ENCODE measurements at places on chromosomes 2 and 18.

DNA sequence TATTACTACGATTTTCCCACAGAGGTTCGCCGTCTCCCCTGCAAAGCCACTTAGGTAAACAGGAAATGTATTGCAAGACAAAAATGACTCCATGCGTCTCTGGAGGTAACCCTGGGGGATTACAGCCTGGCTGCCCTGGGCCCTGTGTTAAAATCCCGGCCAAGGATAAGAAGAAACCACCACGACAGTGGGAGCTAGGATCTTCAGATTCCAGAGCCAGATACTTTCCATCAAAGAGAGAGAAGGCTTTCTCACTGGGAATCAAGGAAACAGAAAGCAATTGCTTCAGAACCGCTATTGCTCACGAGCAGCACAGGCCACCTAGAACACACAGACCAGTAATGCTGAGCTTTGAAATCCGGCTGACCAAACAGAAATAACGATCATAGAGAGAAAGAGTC, 97.9 kb upstream of the ZNF516 start:
- DNase-seq, result no peak

GRCh38 chr2:98634406-98635092, 26.2 kb downstream of the UNC50 start:
- peak; percentile 34 for DNase-seq

- DNase-seq, result no peak
Observed at GRCh38 chr2:86577817-86578456, 14.7 kb upstream of the CHMP3 start.

DNA sequence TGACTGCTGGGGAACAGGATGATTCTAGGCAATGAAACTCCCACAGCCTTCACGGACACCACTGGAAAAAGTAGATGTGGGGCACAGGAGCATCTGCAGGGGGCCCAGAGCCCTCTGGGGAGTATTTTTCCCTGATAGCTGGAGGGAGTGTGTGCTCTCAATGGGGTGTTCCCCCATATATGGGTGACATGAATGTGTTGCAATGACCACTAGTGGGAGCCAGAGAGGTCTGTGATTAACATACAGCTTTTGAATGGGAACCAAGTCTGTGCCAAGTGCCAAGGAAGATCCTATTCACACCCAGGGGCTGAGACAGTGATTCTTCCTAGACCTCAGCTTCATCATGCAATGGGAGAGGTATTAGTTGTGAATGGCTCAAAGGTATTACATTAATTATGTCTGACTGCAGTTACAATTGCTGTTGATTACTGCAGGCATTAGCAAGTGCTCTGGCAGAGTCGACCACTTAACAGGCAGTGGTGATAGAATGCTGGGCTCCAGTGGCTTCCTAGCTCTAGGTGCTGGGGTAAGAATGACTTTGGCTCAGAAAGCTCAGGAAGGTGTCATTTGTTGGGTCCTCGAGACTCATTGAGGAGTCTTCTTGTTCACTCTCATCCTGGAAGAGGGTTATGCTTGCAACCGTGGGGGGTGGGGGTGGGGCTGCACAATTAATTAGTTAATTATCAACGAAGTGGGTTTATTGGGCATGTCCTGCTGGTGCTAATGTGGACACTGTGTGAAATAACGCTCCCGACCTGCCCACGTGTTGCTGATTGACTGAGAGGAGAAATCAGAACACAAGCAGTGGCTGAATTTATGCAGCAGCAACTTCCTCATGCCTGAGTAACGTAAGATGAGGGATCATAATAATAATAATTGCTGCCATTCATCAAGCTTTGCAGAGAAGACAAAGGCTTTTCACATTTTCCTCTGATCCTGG, 194.1 kb downstream of the CLIP4 start:
- DNase-seq, result peak; percentile 23

DNA sequence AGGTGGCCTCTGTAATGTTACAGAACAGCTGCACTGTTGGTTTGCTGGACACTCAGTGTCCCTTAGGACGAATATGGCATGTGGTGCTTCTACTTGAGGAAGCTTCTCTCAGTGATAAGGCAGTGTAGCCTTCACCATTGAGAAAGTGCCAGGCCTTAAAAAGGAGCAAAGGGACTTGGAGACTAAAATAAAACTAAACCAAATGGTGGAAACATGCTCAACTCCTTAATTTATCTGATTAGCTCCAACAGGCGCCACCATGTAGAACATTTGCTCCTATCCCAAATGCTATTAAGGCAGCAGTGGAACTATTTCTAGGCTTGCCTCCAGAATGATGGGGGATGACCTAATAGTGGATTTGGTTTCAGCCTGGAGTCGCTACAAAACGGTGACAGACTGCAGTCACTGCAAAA, 77.5 kb upstream of the MYL1 start:
- no peak for DNase-seq

- DNase-seq, result no peak
Observed at GRCh38 chr2:219344751-219345430, 12.3 kb upstream of the RESP18 start.

GRCh38 chr2:181934694-181935093, 43.2 kb downstream of the ITPRID2 start:
- no peak for DNase-seq

GRCh38 chr2:111622859-111623258, 261.1 kb downstream of the ANAPC1 start:
- no peak for DNase-seq

DNA sequence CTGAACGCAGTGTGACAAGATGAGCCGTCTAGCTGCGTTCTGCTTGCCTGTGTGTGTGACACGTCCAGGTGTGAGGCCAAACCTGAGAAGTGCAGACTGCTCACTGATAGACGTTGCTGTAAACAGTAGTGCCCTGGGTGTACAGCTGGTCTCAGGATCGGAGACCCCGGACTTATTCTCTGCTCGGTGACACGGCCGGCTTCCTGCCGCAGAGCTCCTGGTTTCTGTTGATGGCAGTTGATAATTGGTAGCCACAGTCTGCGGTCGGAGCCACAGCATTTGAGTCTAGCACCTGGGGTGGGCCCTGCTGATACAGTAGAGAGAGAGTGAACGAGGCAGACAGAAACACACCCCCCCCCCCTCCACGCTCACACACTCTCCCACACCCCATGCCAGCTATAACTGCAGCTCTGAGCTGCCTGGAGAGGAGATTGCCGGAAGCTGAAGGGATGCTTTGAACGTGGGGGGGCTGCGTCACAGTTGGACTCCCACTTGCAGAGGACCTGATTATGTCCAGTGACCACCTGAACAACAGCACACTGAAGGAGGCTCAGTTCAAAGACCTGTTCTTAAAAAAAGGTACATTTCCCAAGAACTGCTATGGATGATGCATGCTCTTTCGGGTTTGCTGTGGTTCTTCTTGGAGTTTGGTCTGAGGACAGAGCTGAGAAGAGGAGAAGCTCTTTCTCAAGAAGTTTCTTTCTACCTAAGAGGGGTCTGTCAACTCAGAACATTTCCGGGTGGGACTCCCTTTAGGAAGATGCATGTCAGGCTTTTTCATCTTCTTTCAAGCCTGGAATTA, 114.0 kb downstream of the FAM210A start:
- peak; percentile 66 for DNase-seq

DNA sequence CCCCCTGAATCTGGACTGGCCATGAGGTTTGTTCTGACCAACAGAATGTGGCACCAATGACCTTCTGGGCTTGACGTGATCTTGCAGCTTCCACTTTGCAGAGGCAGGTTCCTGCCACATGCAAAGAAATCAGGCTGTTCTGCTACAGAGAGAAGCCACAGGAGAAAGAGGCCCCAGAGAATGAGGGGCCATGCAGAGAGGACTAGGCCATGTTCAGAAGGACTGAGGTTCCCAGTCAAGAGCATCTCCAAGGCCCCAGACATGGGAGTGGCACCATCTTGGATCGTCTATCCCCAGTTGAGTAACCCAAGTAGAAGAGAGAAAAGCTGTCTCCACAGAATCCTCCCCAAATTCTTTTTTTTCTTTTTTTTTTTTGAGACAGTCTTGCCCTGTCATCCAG, 131.1 kb downstream of the ZBTB7C start:
- DNase-seq, result no peak

DNA sequence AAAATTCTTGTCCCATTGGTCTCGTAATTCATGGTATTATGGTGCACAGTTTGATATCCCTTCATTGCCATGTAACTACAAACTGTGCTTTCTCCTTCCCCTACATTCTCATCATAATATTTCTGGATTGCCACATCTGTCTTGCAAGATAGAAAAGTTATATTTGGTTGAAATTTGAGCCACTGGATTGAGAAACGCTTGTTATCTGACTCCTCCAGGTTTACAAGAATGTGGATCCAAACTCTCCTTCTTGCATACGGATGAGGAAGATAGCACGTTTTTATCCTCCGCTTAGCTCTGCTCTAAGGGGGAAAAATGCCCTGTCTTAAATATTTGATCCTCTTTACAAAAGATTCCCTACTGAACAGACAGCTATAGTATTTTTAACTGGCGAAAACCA, 438.2 kb downstream of the TSN start:
- DNase-seq, result no peak

DNA sequence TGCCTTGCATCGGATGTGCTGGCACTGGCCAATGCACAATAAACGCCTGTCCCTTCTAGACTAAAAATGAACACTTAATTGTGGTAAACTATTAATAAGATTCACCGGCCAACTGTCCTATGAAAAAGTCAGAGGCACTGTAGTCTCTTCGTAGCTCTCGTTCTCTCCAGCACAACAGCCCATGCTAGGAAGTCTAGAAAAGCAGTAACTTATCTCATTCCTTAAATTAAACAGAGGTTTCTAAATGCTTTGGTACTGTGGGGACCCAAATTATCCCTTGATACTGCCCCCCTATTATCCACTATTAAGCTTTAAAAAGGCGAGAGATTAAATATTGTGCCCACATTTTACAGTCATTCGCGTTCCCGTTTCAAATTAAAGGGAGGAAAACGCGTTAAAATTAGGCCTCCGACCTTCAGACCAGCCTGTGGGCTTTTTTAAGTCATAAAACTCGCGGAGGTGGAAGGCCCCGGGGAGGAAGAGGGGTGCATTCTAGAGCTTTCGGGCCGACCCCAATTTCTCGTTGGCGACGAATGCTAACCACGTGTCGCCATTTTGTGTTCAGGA, 1.5 kb upstream of the PCBP1 start:
- DNase-seq, result no peak

GRCh38 chr2:31028417-31028816, 109.8 kb downstream of the GALNT14 start:
- no peak for DNase-seq

DNA sequence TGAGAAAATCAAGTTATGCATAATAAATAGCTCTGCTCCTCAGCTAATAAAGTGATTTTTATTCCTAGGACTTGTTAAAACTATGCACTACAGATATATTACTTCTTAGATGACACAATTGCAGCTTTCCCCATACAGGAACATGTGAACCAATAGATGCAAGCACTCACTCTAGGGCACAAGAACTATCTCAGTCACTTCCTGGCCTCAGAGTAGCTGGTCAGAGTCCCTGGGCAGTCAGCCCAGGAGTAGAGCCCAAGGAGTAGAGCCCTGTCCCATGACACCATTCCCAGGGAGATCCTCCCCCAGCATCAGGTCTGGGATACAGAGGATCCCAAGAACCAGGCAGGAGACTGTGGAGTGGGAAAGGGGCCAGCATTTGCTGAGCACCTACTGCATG, 2.7 kb downstream of the TNS1 start:
- DNase-seq, result no peak

- no peak for DNase-seq
Observed at GRCh38 chr2:237863689-237864443, 4.4 kb downstream of the RAMP1 start.

DNA sequence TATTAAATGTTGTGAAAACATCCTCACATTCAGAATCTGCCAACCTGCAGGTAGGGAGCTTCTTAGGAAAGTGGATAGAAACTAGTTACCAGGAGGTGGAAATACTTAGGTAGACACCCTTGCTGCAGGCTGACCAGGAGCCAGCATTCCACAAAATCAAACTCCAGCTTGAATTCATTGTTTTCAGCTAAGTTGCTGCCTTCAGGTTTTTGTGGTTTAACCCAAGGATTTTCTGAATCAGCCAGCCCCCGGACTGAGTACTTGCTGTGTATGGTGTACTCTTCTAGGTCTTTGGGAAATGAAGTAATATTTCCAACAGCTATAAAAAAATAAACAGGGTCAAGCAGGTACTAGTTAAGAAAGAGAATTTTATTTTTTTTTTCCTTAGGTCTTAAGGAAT, 192.1 kb upstream of the CHST9 start:
- no peak for DNase-seq

- no peak for DNase-seq
Observed at GRCh38 chr18:58144671-58145285, 100.8 kb downstream of the NEDD4L start.

- no peak for DNase-seq
Observed at GRCh38 chr18:39951142-39951720, 2003.8 kb upstream of the PIK3C3 start.

DNA sequence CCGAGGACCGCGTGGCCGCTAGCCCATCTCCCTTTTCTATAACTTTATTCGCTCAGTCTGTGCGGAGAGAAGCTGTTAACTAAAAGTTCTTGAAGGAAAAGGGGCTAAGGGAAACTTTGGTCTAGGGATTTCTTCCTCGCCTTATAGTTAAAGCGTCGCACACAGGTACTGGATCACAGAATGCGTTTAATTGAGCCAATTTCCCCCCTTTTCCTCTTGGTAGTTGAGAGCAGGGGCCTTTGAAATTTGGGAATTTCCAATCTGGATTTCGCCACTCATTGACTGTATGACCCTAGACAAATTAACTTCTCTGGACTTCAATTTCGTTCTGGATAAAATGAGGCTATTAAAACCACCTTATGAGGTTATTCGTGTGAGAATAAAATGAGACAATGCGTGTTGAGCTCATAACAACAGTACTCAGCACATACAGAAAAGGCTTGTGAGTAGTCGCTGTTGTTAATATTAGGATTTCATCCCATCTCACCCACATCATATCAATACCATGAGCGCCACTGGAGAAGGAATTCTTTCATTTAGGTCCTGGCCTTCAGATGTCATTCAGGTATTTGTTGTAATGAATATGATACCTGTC, 763 bp upstream of the OLA1 start:
- DNase-seq, result no peak

DNA sequence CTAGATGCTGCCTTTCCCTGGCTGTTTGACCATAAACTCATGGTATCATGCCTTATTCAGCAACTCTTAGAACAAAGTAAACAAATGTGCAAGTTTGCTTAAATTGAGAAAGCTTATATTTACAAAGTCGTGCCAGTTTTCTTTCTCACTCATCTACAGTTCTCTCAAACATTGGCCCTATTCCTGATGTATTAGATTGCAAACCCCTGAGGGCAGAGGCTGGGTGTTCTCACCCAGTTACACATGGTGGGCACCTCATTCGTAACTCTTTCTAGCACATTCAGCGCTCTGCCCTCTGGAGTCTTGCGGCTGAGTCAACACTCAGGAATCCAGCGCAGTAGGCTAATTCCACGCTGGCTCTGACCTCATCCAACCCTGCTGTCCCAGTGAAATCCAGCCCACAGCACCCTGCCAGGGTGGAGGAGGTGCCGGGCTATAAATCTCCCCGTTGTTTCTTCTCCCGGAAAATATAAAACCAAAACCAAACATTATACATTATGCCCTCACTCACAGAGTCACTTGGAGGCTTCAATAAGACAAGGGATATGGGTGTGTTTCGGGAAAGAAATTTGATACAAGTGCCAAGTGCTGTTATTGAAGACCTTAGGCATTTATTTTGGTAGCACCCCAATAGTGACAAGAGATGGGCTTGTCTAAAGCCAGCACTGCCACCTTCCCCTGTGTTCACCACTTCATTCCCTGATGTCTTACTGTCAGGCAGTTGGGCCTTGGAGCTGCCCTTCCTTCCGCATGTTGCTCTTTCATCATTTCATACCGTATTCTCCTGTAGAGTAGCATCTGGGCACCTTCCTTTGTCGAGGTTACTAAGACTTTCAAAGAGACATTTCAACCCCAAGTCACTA, 287.4 kb downstream of the PRKCE start:
- DNase-seq, result no peak

GRCh38 chr2:239832490-239833268, 192.5 kb downstream of the NDUFA10 start:
- no peak for DNase-seq

- no peak for DNase-seq
Observed at GRCh38 chr2:17115042-17115441, 403.2 kb downstream of the RAD51AP2 start.
